Caudate nucleus (tissue), 63 donors: ENCODE measurements at places on chromosomes 11 and 22.

- DNase-seq: no peak
Observed at GRCh38 chr11:14364322-14364721, 5.3 kb upstream of the RRAS2 start.

DNA sequence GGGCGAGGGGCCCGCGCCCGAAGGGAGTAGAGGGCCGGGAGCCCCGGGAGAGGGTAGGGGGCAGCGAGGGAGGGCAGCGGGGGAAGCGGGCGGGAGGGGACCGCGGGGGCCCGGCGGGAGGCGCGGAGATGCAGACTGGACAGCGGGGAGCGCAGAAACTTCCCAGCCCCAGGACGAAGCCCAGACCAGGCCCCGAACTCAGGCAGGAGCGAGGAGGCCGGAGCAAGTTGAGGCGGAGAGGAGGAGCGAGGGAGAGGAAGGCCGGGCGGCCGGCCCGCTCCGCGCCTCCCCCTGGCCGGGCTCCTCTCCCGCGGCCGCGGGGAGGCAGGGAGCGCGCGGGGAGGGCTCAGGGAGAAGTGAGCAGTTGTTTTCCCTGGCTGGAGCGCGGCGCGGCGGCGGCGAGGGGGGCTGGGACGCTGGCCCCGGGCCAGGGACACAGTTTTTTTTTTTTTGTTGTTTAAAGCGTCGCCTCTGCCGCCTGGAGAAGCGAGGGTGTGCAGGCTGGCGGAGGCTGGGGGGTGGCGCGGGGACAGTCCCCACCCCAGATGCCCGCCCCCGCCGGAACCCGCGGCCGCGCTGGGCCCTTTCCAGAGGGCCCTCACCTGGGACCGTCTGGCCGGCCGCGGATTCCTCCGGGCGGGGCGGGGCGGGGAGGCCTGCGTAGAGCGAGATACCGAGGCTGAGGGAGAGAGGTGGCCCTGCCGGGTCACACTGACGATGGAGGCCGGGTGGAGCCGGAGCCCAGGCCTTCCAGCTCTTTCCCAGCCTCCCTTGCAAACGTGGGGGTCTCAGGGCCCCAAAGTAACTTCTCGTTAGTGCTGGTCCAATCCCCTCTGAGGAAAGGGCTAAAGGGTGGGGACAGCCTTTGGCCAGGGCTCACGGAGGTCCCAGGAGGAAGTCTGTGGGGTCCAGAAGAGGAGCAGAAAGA, at the start of gene LTBP3:
Gene LTBP3, minus strand, starts transcription at position 358 of the 928 bp plus-strand sequence. CDS start 400 bp downstream, outside the sequence.
- DNase-seq: peak; percentile 58

- DNase-seq: no peak
Observed at GRCh38 chr11:75814363-75814676, 690 bp upstream of the UVRAG start.

GRCh38 chr11:45671246-45672171, 6.1 kb upstream of the CHST1 start:
- DNase-seq: peak; percentile 49

DNA sequence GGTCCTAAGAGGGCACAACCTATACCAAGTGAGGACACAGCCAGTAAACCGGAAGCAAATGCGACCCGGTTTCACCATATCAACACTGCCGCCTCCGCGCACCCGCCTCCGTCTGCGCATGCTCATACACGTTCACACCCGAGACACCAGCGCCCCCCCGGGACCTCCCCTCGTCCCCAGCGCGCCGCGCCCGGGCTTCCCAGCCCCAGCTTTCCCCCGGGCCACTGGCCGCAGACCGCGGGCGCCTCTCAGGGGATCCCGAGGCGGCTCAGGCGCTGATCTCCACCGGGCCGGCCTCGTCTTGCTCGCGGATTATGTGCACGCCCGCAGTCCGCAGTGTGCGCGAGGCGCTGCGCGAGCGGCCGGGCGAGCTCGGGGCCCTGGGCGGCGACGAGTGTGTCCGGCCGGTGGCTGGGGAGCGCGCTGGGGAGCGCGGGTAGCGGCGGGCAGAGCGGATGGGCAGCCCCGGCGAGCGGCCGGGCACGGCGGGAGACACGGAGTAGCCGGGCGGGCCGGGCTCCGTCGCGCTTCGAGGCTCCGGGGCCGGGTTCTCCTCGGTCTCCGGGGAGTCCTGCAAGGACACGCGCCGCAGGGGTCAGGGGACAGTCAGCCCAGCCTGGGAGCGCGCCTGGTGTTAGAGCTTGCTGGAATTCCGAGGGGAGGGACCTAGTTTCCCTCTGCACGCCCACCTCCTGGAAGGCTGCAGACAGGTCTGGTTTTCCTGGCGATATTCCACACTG, 2.0 kb downstream of the HEPN1 start:
- no peak for DNase-seq
